ENCODE measurements at places on chromosomes 5 and 9. TPM values are rescaled to one million over a fixed set of nuclear protein-coding genes. Genes with fewer than 3 reads are reported as not detected.

Gene INSL4
- not detected for total RNA-seq

Gene PCDHB10
- 1.8 TPM for total RNA-seq

Gene CDKN2B
- 10.3 TPM for total RNA-seq

Gene AP3B1
- total RNA-seq: 50.3 TPM

Gene LCN1
- total RNA-seq: not detected

Gene WDR41
- 73.2 TPM for total RNA-seq

Gene POU5F2
- 4.9 TPM for total RNA-seq

Gene TTC23L
- 0.79 TPM for total RNA-seq

Gene SNCAIP
- total RNA-seq: 12.5 TPM

Gene GARIN3
- not detected for total RNA-seq

Gene NR2F1-AS1
- 5.4 TPM for total RNA-seq

Gene CARD9
- 3.0 TPM for total RNA-seq

Gene ANAPC2
- total RNA-seq: 22.0 TPM

Gene IFNA13
- not detected for total RNA-seq

Gene LVRN
- 18.4 TPM for total RNA-seq

Gene SQSTM1
- 90.7 TPM for total RNA-seq

Gene ACTBL2
- total RNA-seq: 5.8 TPM

Gene RAI14
- 44.7 TPM for total RNA-seq

Gene OTULINL
- 7.5 TPM for total RNA-seq

Gene SOX30
- 0.10 TPM for total RNA-seq

Gene EDIL3
- total RNA-seq: 19.3 TPM

Gene IFNA2
- total RNA-seq: not detected

Gene QRFP
- not detected for total RNA-seq

Gene SLC4A9
- not detected for total RNA-seq

Gene LOX
- total RNA-seq: 170 TPM
